Right renal pelvis (tissue), 4 donors: ENCODE measurements at places on chromosomes 3 and 15. TPM values are rescaled to one million over a fixed set of nuclear protein-coding genes. Genes with fewer than 3 reads are reported as not detected.
A peak's percentile ranks its signal among the peaks of the same experiment; 100 is the strongest.

Gene TP63
- 3.1 TPM for polyA plus RNA-seq

Gene CILP
- 4.1 TPM for polyA plus RNA-seq

Gene RNF13
- polyA plus RNA-seq, result 111 TPM

DNA sequence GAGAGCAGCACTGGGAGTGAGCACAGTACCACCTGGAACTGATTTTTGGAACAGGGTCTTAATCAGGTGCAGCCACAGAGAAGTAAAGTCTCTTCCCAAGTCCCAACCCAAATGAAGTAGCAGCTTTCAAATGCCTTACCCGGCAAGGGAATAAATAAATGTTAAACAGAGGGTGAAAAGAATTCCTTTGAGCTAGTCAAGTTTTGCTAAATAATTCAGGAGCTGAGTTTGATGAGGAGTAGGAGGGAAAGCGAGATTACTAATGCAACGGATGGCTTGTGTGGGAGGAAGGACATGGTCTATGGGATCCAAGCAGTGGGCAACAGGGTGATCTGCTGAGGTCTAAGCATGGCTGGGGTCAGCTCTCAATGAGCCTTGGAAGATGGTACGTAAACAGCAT, 204.5 kb upstream of the ST8SIA2 start:
- peak; percentile 24 for DNase-seq

DNA sequence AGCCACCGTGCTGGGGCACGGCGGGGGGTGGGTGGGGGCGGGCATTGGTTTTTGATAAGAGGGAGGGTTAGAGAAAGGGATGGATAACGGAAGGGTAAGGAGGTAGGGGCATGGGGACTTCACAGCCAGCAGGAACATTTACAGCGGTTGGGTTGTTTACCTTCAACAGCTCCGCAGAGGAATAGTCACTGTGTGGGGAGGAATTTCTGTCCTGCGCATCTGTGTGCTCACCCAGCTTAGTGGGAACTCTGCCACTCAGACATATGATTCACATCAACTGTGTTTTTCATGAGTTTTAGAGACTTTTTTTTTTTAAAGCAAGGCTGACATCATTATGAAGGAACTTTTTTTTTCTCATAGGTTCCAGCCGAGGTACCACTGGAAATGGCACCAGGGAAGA, 19.6 kb downstream of the CHRD start:
- no peak for DNase-seq

- DNase-seq, result no peak
Measured at GRCh38 chr3:162435750-162436149, 939.1 kb downstream of the OTOL1 start.

- no peak for DNase-seq
Measured at GRCh38 chr15:95503640-95504225, 826.8 kb upstream of the NR2F2 start.
